IgD-negative memory B cell (primary cell): ENCODE measurements at places on chromosomes 16 and 17. TPM values are rescaled to one million over a fixed set of nuclear protein-coding genes. Genes with fewer than 3 reads are reported as not detected.

CARD14 gene
- not detected for polyA plus RNA-seq

KCNAB3 gene
- 0.51 TPM for polyA plus RNA-seq

ARHGAP23 gene
- polyA plus RNA-seq: not detected

C1QTNF8 gene
- not detected for polyA plus RNA-seq

ACE gene
- polyA plus RNA-seq: 2.0 TPM

HS3ST4 gene
- polyA plus RNA-seq: not detected

KRTAP2-2 gene
- polyA plus RNA-seq: not detected

OTOA gene
- not detected for polyA plus RNA-seq

IFT20 gene
- polyA plus RNA-seq: 36.8 TPM

SPN gene
- 11.0 TPM for polyA plus RNA-seq

GRAPL gene
- 10.1 TPM for polyA plus RNA-seq

NECAB2 gene
- polyA plus RNA-seq: not detected

SPHK1 gene
- polyA plus RNA-seq: not detected

ACSM2A gene
- polyA plus RNA-seq: not detected

HSD17B1 gene
- polyA plus RNA-seq: 0.39 TPM

ASPHD1 gene
- polyA plus RNA-seq: not detected

GP1BA gene
- 0.26 TPM for polyA plus RNA-seq

DHRS7C gene
- not detected for polyA plus RNA-seq

RRN3 gene
- 26.1 TPM for polyA plus RNA-seq

AATK gene
- 0.29 TPM for polyA plus RNA-seq

MPV17L gene
- polyA plus RNA-seq: 0.04 TPM
